Activated gamma-delta T cell treated with anti-CD3 and anti-CD28 coated beads, Interleukin-2, amount 50 U/mL, for 16 hours (primary cell): ENCODE measurements at places on chromosomes 5 and 9.

DNA sequence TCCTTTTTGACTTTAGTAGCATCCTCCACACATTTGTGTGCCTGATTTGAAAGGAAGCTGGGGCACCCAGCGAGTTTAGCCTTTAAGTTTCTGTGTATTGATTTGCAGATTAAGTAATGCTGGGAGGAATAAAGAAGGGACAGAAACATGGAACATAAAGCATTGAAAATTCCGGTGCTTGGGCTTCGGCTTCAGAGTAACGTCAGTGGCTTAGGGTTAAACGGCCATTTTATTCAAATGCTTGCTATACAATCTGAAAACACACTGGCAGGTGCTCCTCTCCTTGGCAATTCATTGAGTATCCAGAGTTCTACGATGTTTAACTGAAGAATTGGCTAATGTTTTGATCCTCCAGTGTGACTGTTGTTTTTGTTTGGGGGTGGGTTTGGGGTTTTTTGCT lies 58.0 kb upstream of the FSD1L start:
- DNase-seq, result no peak

GRCh38 chr5:157858527-157859226 lies at the start of gene CLINT1:
TSS of gene CLINT1 (minus strand) at chr5:157859145. CDS start at chr5:157858970, 175 bp downstream.
- DNase-seq, result peak; percentile 76

GRCh38 chr9:134634176-134634575 lies 7.4 kb upstream of the COL5A1 start:
- DNase-seq, result no peak

- no peak for DNase-seq
Observed at GRCh38 chr5:168734620-168735300, 155.6 kb upstream of the PANK3 start.

- DNase-seq, result no peak
Observed at GRCh38 chr5:34740389-34740806, 84.3 kb downstream of the RAI14 start.

GRCh38 chr9:137545123-137545522 lies 5.1 kb downstream of the PNPLA7 start:
- no peak for DNase-seq

- no peak for DNase-seq
Observed at GRCh38 chr9:102209176-102209575, 470.7 kb upstream of the GRIN3A start.

- DNase-seq, result no peak
Observed at GRCh38 chr5:112472614-112473013, 53.5 kb upstream of the EPB41L4A start.

GRCh38 chr5:92574023-92574422 lies 1007.0 kb downstream of the NR2F1-AS1 start:
- no peak for DNase-seq

DNA sequence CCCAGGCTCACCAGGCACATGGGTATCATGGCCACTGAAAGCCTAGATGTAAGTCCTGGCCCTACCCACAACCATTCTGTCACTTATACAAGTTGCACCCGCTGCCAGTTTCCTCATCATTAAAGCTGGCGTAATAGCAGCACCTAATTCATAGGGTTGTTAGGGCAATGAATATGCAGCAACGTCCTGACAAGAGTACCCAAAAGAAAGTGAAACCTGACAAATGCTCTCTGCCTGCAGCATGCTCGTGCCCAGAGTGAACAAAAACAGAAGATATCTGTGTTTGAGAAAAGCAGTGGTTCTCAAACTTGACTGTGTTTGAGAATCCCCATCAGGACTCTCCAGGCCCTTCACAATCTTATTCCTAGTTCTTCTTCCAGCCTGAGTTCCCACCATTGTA lies 632.4 kb downstream of the SEMA5A start:
- no peak for DNase-seq

DNA sequence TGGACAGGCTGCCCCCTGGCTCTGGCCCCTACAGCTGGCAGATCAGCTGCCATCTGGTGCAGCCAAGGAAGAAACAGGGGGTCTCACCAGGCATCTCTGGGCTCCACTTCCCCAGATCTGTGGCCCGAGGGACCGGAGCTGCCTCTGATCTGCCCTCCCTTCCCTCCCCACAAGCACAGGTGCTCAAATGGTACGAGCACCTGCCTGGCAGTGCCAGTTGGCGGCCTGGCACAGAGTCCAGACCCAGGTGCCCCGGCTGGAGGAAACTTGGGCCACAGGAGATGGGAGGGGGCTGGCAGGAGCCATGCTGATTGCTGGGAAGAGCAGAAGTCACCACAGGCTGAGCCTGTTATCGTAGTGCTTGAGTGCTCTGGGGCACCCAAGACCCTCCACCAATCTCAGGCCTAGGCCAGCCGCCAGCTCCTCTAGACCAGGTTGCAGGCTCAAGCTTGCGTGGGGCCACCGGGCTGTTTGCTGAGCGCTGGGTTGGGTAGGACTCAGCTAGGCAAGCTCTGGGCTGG lies 5.0 kb upstream of the CAMK2A start:
- no peak for DNase-seq

DNA sequence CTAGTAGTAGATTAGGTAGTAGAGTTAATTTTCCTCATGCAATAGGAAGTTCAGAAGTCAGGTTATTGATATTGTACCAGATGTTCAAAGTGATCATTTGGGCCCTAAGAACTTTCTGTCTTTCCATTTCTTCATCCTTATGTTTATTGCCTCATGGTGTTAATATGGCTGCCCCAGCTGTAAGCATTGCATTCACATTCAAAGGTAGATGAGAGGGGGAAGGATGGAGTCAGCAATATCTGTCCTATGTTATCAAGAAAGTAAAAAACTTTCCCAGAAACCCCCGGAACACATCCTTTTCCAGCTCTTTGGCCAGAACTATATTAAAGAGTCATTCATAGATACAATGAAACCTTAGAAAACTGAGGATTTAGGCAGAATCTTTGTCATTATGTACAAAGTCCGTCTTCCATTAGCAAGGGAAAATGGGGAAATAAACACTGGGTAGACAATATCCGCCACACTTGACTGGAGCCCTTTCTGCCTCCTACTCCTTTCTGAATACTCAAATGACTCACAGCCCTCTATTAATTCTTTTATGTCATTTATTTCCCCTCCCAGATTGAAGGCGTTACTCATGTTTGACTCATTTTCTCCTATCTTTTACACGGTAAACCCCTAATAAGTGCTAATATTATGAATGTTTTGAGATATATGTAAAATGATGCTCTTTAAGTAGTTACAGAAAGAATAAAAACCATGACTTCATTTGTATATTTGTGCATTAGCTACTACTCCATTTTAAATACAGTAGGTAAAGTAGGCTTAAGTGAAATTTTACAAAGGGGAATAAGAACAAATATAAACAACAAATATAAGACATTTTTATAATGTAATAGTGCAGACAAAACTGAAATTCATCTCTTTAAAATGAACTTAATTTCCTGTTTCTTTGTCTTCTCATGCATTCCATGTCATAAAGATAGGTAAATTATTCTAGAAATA lies 127.6 kb downstream of the SLF1 start:
- no peak for DNase-seq

DNA sequence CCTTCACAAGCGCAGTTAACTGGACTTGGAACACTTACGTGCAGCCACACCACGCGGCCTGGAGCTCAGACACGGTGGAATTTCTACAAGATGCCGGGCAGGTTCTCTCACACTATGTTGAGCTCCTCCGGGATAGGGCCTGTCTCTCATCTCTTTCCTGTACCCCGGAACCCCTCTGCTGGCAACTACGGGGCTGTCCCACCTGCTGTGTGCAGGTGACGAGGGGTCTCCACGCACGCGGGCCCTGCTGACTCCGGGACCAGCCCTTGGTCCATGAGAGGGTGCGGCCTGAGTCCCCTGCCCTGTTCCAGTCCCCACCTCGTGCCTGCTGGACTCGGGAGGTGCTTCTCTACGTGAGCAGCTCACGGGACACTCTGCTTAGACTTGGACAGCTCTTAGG lies 40.1 kb downstream of the SLC6A3 start:
- no peak for DNase-seq

GRCh38 chr5:73821003-73821402 lies 195.0 kb downstream of the ARHGEF28 start:
- no peak for DNase-seq

- DNase-seq, result no peak
Observed at GRCh38 chr5:124064956-124065355, 553.0 kb downstream of the CSNK1G3 start.

DNA sequence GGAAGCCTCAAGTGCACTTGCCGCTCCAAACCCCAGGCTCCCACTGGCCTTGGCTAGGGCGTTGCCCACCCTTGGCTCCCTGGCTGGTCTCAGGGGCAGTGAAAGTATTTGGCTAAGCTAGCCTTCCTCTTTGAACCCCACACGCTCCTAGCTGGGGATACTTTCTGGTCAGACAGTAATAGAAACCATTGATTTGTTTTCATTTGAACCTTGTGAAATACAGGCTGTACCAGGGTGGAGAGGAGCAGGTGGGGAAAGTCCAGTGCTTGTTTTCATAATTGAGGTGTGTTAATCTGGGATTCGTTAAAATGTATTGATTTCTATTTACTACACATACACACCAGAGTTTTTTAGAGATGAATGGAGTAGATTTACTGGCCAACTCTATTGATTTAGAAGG lies 45.9 kb upstream of the TRMT10B start:
- DNase-seq, result no peak

DNA sequence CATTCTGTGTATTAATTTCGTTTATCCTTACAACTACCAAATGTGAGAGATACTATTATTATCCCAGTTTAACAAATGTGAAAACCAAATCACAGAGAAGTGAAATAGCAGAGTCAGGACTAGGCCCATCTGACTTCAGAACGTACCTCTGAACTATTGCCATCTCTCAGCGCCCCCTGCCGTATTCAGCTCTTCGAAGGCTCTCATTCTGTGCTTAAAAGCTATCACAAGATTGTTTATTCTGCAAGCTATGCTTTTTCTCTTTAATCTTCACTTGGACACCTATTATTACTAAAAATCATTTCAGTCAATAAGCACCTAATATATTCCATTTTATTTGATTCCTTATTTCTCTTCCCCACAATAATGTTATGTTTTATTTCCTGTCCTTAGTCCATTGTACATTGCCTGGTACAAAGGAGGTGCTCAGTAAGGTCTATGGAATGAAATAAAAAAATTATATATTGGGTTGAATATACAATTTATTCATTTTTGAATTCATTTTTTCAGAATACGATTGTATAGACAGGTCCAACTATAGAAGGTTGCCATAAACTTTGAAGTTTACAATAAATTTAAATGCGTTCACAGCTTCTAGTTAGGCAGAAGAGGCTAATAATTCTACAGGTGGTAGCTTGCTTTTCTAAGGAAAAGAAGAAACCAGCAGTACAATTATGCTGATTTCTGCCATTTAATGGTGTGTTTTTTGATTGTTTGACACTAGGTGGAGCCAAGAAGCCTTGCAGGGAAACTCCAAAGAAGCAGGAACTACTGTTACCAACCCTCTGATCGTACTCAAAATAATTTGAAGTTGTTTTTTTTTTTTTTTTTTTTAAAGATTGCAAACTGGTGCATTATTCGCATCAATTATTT lies 202.2 kb upstream of the DMRTA1 start:
- no peak for DNase-seq

DNA sequence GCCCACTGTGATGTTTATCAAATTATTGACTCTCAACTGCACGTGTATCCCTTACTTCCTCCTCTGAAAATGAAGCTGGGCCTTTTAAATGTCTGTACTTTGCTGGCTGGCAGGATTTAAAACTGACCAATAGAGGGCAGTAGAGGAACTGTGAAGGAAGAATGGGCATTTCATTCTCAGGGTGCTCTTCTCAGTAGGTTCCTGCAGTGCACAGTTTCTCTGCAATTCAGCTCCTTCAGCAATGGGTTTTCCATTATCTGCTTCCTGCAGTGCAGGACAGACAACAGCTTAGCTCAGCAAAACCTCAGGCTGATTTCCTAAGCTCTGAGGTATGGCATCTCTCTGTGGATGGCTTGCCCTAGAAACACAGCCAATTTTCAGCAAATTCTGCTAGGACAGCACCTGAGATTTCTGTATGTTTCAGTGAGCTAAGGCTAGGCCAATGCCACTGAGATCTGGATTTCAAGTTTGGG lies 298.4 kb upstream of the PRDM9 start:
- no peak for DNase-seq

DNA sequence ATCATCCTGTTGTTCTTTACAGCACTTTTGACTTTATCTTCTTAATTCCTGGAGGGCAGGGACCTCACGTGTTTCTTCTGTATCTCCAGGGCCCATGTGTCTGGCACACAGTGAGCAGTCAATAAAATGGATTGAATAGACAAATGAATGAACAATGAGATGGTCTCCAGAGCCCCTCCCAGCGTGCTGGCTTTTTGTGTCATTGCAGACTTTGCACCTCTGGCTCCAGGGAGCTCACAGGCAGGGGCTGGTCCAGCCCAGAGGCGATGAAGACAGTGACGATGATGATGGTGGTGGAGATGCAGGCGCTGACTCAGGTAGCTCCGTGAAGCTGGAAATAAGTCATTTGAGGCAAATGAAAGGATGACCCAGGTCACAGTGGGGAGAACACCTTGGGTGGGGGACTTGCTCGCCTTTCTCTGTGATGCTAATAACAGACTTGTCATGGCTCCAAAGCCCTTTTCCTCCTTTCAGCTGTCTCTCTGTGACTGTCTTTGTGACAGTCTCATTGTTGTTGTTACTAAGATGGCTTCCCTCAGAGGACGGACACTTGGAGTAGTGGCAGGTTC lies 30.4 kb upstream of the FABP6 start:
- DNase-seq, result no peak

DNA sequence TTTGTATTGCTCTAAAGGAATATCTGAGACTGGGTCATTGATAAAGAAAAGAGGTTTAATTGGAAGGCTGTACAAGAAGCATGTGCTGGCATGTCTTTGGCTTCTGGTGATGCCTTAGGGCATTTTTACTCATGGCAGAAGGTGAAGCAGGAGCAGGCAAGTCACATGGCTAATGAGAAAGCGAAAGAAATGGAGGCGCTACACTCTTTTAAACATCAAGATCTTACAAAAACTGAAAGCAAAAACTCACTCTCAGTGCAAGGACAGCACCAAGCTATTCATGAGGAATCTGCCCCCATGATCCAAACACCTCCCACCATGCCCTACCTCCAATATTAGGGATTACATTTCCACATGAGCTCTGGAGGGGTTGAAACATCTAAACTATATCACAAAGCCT lies 1458.8 kb upstream of the ACO1 start:
- DNase-seq, result no peak

DNA sequence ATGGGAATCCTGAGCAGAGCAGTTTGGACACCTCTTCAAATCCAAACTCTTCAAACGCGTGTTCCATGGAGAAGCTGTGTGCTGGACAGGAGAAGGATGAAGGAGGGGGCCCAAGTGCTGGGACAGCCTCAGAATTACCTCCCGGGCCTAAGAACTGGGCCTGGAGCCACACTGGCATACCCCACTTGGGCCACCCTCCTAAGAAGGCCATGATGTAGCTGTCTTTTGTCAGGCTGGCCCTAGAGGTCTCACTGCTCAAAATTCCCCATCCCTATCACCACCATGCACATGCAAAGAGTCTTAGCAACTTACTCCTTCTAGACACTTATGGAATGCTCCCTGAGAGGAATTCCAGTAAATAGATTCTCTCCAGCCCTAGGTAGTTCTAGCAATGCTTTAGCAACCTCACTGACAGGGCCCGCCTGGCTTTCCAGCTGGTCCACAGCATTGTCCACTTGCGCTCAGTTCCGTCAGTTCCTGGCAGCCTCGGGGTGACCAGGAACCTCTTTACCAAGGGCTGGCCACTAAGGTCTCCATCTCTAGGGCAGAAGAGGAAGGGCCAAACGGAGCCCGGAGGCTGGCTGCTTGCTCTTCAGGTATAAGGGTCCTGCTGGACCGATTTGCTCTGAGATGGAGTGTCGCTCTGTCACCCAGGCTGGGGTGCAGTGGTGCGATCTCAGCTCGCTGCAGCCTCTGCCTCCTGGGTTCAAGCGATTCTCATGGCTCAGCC lies 75.3 kb downstream of the RGS3 start:
- DNase-seq, result no peak
